ENCODE measurements at places on chromosomes 7 and 10.
A peak's percentile ranks its signal among the peaks of the same experiment; 100 is the strongest.

DNA sequence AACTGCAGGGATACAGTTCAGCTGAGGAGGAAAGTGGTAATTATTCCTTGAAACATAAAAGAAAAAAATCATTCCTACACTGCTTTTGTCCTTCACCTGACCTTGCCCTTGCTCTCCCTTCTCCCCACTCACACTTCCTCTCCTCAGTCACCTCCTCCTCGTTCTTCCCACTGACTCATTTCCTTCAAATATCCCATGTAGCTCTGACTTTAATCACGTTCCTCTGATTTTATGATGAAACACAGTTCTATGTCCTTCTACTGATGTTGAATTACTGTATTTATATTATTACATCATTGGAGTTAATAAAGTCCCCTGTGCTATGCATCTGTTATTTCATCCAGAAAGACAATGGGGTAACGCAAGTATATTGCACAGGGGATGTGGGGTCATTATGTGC lies 575.6 kb downstream of the POM121L12 start:
- DNase-seq: no peak

GRCh38 chr7:129501760-129502707 lies at the start of gene SMKR1:
Gene SMKR1 (plus strand): TSS chr7:129502531. CDS start chr7:129502825, 294 bp downstream.
- peak; percentile 68 for DNase-seq

- no peak for DNase-seq
Measured at GRCh38 chr7:135188298-135188984, 17.9 kb upstream of the CYREN start.

DNA sequence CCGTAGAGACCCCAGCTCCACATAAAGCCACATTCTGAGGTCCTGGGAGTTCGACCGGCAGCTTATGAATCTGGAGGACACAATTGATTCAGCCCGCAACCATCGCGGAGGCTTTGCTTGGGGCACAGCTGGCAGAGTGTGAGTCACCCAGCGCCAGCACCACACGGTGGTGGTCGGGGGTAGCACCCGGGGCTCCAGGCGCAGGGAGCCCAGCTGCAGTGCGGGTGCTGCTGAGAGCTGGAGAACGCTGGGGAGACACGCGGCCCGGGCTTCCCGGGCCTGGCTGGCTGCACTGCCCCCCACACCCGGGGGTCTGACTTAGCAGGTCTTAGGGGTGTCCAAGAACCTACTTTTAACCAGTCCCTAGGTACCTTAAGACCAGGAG lies 87.9 kb downstream of the PAXIP1 start:
- peak; percentile 35 for DNase-seq

GRCh38 chr10:117130346-117130745 lies 7.7 kb downstream of the VAX1 start:
- DNase-seq: no peak

- no peak for DNase-seq
Measured at GRCh38 chr7:21753071-21753470, 192.6 kb downstream of the CDCA7L start.

DNA sequence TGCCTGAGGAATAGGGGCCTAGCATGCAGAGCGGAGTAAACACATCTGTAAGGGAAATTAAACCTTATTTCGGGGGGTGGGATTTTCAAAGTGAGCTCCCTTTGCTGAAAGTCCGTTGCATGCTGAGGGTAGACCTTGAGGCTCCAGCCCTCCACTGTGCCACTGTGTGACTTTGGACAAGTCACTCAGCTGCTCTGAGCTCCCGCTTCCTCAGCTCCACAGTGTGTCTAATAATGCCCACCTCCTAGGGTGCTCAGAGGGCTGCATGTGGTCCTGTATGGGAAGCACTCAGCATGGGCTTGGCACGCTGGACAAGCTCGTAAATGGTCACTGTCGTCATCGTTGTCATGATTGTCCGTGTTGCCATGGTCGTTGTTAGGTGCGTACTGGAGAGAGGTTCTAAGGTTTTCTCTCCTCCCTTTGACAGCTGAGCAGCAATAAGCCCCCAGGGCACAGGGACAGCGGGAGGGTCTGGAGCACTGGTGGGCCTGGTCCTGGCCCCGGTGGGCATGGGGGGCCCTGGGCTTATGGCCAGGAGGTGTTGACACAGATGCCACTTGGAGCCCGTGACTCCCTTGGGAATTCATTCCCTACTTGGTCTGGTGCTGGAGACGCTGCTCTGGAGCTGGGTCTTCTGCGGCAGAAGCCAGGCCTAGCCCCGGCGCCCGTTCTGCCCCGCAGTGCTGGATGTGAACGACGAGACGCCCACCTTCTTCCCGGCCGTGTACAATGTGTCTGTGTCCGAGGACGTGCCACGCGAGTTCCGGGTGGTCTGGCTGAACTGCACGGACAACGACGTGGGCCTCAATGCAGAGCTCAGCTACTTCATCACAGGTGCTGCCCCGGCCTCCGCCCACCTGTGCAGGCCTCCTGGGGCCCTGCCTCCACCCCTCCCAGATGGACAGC lies 13.1 kb downstream of the C10orf105 start:
- no peak for DNase-seq

- DNase-seq: no peak
Measured at GRCh38 chr10:43958071-43958432, 309.4 kb upstream of the ZNF32 start.

GRCh38 chr7:128666200-128666599 lies 5.9 kb upstream of the GARIN1A start:
- no peak for DNase-seq

GRCh38 chr7:29764227-29764626 lies 42.1 kb upstream of the WIPF3 start:
- DNase-seq: peak; percentile 61

DNA sequence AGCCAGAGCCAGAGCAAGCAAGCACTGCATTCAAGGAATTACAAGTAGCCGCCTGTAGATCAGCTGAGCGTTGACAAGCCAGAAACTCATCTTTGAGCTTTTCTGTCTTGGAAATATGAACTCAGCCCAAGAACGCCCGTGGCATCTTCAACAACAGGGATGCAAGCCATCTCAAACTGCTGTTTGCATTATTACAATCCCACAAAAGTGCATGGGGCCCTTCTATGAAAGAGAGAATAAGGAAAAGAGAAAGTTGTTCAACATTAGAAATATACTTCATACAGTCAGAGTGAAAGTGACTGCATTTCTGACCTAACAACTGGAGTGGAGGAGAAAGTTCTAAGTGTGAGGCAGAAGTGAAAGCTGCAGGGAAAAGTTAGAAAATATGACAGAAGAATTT lies 6.5 kb downstream of the SGCE start:
- no peak for DNase-seq

- DNase-seq: no peak
Measured at GRCh38 chr7:83085299-83085698, 77.4 kb downstream of the PCLO start.

DNA sequence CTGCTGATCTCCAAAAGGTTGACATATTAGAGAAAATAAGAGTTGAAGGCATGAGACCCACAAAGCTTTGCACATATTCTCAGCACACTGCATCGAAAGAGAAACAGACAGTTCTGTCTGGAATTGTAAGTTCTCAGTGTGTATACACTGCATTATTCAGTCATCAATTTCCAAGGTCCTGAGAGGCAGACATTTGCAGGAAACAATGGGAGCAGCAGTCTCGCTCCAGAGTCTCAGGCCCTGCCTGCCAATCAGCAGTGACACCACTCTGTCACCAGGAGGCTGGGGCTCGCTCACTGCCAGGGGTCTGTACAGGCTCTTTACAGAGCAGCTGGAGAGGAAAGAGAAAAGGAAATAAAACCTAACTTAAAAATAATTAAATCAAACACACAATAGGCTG lies 36.3 kb downstream of the JAZF1 start:
- DNase-seq: peak; percentile 64

GRCh38 chr10:29585488-29585976 lies 49.2 kb downstream of the SVIL start:
- DNase-seq: peak; percentile 72

DNA sequence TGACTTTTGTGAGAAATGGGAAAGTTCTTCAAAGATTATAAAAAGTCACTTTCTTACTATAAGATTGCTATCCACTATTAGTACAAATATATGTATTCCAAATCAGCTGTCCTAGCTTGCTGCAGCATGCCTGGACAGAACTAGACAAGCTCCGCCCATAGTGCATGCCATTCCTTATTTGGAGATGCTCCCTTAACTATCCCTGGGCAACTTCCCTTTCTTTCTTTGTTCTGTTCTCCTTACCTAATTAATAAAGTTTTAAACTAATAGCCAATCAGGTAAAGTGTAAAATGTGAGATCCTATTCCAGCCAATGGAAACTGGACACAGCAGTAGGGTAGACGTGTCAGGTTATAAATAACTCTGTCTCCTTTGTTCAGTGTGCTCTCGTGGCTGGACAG lies 281.9 kb downstream of the CAMK1D start:
- DNase-seq: no peak

- no peak for DNase-seq
Measured at GRCh38 chr7:99092064-99092720, 51.7 kb downstream of the SMURF1 start.

GRCh38 chr10:124593431-124593985 lies 131.9 kb downstream of the LHPP start:
- DNase-seq: no peak

GRCh38 chr10:22322641-22323160 lies 1.8 kb downstream of the BMI1 start:
- no peak for DNase-seq

- DNase-seq: no peak
Measured at GRCh38 chr7:42002654-42003053, 234.4 kb downstream of the GLI3 start.

DNA sequence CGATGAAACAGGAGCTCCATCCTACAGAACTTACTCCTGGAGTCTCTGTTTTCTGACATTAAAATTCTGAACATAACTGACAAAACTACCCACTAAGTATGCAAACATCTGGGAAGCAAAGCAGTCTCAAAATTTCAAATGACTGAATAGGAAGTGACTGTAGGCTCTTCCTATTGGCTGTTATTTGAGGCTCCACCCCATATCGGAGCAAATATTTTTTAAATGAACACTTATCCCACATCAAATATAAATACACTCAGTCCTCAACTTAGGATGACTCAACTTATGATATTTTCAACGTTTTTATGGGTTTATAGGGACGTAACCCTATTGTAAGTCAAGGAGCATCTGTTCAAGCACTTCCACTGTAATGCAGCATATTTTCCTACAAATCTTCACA lies 8.8 kb downstream of the HSPA12A start:
- DNase-seq: no peak

DNA sequence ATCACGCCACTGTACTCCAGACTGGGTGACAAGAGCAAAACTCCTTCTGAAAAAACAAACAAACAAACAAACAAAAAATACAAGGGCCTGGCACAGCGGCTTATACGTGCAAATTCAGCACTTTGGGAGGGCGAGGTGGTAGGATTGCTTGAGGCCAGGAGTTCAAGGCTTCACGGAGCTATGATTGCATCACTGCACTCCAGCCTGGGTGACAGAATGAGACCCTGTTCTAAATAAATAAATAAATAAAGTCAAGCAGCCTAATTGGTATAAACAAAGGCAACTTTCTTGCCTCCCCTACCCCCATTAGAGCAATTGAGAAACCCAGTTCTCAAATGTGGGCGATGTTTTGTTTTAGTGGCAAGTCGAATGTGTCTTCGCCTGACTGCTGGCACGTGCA lies 26.3 kb upstream of the KPNA7 start:
- DNase-seq: no peak

- DNase-seq: no peak
Measured at GRCh38 chr10:91227576-91227975, 7.1 kb downstream of the PCGF5 start.

Data from WTC11 (cell line).